ENCODE measurements at places on chromosomes 7 and 10.

GRCh38 chr10:121822180-121822579 lies 105.7 kb downstream of the ATE1 start:
- no peak for DNase-seq

DNA sequence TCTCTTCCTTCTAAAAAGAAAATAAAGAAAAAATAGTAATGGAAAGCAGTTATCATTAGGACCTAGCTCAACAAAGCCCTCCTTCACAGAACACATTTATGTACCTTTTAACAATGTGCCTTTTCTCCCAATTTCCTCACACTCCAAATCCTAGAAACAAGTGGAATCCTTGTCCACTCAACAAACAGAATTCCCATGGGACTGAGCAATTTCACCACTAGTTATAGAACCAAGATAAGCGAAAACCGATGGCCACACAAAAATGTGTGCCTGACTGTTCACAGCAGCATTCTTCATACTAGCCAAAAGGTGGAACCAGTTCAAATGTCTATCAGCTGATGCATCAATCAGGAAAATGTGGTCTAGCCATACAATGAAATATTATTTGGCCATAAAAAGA lies 17.3 kb downstream of the DCLRE1C start:
- no peak for DNase-seq

GRCh38 chr10:119340893-119341458 lies 133.6 kb downstream of the GRK5 start:
- no peak for DNase-seq

GRCh38 chr7:119197877-119198527 lies 973.5 kb downstream of the ANKRD7 start:
- DNase-seq: no peak
